Activated CD4-positive, alpha-beta T cell treated with anti-CD3 and anti-CD28 coated beads for 24 hours (primary cell): ENCODE measurements at places on chromosomes 1 and 21.

DNA sequence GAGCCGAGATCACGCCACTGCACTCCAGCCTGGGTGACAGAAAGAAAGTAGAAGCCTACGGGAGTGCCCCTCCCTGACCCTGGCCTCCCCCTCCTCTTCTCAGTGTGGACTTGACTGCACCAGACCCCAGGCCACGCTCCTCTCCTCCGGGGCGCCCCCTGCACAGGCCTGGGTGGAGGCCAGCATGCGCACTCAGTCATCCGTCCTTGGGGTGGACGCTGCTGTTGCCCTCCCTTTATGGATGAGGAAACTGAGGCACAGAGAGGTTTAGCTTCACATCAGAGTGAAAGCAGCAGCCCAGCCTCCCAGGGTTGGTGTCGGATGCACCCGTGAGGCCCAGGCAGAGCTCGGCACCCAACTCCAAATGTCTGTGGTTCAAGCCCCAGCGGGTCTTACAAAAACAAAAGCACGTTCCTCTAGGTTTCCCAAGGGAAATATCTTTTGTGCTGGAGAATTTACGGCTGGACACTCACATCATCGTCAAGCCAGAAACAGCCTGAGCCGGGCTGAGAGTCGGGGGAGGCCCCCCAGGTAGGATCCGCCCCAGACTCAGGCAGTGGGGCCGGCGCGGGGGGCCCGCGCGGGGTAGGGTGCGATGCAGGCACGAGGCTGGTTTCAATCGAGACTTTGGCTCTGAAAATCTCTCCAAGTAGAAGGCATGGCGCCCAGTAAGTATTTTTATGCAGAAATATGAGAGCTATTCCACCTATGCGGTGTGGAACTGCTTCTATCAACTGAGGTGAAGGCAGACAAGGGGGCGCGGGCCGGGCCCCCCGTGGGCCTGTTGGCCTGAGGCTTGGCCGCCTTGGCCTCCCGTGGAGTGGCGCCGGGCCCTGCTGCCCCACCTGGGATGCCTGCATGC, 36.6 kb downstream of the MORN1 start:
- DNase-seq = no peak

GRCh38 chr1:16903054-16903453, 7.3 kb downstream of the RNU1-2 start:
- DNase-seq = no peak

DNA sequence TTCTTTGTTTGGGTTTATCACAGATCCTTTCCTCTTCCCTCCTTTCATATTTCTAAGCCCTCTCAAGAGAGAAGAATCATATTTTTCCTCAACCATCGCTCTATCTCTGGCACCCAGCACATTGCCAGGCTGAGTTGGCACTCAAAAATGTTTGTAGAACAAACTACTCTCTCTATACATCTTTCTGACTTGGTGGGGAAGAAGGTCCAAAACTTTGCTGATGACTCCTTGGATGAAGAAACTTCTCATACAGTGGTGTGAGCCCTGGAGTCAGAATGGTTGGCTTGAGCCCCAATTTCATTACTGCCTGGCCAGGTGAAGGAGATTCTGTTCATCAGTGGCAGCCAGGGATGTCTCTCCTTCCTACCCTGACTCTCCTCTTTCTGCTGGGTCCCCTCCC, 11.9 kb downstream of the ALX3 start:
- DNase-seq = no peak

DNA sequence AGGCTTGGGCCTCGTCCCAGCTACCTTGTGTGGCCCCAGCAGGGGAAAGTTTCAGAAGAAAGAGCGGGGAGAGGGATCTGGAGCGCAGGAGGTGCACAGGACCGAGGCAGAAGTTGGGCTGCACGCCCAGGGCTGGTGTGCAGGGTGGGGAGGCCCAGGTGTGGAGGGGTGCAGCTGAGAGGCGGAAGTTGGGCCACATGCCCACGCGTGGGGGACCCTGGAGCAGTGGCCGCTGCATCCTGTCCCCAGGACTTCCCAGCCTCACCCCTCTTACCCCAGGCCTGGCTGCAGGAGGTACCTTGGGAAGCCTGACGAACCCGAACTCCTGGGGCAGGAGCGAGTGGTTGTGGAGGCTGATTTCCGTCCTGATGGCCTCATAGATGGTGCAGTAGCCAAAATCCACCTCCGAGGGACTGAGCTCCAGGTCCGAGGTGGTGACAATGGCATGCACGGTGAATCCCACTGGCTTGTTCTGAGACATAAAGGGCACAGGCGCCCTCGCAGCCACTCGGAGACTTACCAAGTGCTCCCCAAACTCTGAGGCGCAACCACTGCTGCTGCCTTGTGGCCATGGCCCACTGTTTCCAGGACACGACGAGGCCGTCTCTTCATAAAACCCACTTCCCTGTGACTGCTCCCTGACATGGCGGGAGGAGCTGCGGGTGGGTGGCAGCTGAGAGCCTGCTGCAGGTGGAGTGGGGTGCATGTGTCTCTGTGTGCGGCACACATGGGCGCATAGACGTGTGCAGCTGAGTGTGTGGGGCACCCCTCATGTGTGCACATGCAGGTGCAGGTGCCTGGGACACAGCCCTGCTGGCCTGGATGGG, 20.4 kb upstream of the TMEM52 start:
- DNase-seq = no peak

GRCh38 chr1:180640531-180640949, 8.7 kb downstream of the XPR1 start:
- DNase-seq = no peak

GRCh38 chr1:181525104-181525721, 41.9 kb downstream of the CACNA1E start:
- DNase-seq = no peak

GRCh38 chr1:65069011-65069565, 78.9 kb upstream of the AK4 start:
- DNase-seq = peak; percentile 38

DNA sequence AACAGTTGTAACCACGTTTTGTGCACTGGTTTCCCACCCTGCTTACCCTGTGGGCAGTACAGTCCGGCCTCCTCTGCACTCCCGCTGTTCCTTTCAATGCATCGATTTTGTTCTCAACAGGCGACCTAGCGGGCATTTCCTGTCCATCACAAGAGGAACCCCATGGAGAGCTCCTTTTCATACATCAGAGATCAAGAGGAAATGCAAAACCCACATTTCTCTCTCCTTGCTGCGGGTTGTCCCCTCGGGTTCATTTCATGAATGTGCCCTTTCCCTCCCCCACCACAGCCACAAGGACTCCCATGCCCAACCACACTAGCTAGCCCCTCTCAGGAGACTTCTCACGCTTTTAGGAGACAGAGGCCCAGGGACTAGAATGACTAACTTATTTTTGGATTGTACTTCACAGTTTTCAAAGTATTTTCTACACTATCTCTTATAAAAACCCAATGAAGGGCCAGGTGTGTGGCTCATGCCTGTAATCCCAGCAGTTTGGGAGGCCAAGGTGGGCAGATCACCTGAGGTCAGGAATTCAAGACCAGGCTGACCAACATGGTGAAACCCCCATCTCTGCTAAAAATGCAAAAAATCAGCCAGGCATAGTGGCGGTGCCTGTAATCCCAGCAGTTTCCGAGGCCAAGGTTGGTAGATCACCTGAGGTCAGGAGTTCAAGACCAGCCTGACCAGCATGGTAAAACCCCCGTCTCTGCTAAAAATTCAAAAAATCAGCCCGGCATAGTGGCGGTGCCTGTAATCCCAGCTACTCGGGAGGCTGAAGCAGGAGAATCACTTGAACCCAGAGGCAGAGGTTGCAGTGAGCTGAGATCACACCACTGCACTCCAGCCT, 18.4 kb downstream of the ATP1A4 start:
- DNase-seq = no peak

DNA sequence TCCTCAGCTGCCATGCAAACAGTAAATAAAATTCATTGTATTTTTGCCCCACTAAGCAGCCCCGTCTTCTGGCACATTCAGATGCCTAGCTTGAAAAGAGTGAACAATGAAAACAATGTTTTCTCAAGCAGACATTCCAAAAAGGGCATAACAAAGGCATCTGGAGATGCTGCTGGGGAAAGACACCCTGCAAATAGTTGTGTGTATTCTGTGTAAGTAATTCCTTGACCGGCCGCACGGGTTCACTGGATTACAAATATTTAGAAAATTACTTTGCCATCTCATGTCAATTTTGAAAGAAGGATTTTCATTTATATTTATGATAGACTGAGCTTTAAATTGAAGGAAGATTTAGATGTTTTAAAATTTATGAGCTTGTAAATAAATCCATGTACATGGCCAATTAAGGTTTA, 142.2 kb downstream of the SLC45A1 start:
- DNase-seq = no peak

DNA sequence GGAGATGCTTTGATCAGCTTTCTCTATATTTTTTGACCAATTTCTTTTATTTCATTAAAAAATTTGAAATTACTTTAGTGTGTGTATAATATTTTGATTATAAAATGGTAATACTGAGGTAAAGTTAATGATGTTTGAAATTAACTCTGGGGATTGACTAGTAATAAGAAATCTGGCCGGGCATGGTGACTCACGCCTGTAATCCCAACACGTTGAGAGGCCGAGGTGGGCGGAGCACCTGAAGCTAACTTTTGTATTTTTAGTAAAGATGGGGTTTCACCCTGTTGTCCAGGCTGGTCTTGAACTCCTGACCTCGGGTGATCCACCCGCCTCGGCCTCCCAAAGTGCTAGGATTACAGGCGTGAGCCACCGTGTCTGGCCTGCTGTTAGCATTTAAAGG, 17.5 kb downstream of the SCP2 start:
- DNase-seq = no peak

- no peak for DNase-seq
Observed at GRCh38 chr21:45085700-45086099, 11.3 kb downstream of the ADARB1 start.

DNA sequence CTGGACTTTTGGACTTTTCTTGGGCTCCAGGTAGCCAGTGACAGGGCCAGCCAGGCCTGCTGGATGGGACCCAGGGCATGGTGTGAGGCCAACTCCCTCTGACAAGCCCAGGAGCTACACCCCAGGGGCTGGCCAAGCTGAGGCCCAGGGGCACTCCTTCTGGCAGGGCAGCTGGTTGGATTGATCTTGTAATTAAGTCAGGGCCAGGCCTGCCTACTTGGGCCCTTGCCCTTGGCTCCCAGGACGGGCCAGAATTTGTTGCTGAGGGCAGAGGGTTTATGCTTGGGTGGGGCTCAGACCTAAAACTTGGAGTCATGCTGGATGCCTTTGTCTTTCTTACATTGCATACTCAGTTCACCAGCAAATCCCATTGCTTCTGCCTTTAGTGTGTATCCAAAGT, 20.7 kb downstream of the KCNA2 start:
- DNase-seq = no peak

DNA sequence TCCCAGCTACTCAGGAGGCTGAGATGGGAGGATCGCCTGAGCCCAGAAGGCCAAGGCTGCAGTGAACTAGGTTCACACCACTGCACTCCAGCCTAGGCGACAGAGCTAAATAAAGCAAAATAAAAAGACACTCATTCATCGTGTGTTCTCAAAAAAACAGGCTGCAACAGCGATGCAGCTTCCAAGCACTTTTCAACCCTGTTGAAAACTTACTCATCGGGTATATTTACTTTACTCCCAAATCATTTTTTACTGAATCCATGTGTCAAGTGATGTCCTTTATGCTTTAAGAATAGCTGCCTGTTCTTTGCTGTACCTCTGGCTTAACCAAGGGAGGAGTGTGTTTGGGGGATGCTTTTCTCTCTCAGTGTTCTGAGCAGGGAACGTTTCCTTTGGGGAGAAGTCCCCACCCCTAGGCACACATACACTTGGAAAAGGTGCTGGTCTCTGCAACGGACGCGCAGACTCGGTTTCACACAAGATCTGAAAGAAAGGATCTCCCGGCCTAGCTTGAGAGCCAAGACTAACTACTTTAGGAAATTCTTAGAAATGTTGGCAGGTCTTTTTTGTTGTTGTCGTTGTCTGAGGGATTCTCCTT, 1.4 kb downstream of the MAP1LC3C start:
- no peak for DNase-seq

DNA sequence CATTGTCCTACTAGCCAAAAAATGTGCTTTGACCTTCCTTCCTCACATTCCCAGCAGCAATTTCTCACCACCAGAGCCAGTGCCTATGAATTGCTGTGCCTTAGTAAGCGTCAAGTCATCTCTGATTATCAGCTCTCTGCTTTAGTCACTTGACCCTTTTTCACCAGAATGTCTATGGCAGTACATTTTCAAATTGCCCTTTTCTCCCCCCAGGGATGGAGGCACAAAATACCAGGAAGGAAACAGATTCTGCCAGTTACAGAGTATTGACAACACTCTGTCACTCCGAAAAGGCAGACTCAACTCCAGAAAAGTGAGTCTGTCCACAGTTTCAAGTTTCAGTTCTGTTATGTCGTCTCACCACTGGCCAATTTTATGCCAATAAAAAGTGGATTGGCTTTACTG, 167.4 kb downstream of the TNFSF18 start:
- no peak for DNase-seq

DNA sequence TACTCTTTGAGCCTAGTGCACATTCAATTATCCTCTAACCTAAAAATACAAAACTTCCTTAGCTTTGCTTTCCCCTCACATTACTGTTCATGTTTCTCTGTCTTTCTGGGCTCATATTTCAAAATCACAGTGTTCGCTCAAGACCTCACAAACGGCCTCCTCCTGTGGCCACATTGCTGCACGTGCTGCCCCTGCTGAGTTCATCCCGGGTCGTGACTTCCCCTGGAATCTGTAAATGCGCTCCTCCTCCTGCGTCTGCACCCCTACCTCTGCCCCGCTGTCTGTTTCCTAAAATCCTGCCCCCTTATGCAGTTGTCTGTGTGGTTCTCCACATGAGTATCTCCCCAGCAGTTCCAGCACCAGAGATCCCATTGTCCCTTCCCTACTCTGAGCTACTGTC, 45.5 kb upstream of the RAVER2 start:
- no peak for DNase-seq

DNA sequence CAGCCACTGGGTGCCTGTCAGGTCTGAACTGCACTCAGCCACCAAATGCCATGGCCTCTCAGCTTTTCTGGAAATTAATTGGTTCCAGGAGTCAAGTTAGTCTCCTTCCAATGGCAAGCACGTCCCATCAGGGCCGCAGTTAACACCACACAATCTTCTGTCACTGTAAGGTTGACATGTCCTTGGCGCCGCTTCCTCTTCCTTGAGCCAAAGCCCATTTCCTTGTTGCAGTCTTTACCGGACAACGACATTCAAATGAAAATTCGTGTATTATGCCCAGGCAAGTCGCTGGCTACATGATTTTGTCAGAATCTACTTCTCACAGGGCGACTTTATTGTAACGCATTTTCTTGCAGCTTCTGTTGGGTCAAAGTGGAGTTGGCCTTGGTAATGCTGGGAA, 430.6 kb upstream of the KAZN start:
- DNase-seq = no peak

GRCh38 chr1:164753521-164754077, 194.6 kb downstream of the PBX1 start:
- DNase-seq = no peak

- no peak for DNase-seq
Observed at GRCh38 chr1:12142141-12142823, 24.5 kb upstream of the TNFRSF1B start.

- DNase-seq = no peak
Observed at GRCh38 chr1:228515200-228515834, 28.1 kb downstream of the RNF187 start.

GRCh38 chr1:171753685-171754352, 12.0 kb upstream of the VAMP4 start:
- no peak for DNase-seq

- no peak for DNase-seq
Observed at GRCh38 chr1:15961492-15961891, 14.4 kb downstream of the ZBTB17 start.
